Mesenteric fat pad (tissue), 1 donor: ENCODE measurements at places on chromosomes 11 and 22. TPM values are rescaled to one million over a fixed set of nuclear protein-coding genes. Genes with fewer than 3 reads are reported as not detected.

ROBO4 gene
- total RNA-seq = 70.9 TPM

FOLR2 gene
- total RNA-seq = 77.3 TPM

RTN4R gene
- total RNA-seq = 0.55 TPM

CRYBB2 gene
- total RNA-seq = not detected

GAL gene
- total RNA-seq = 1.4 TPM

DNA sequence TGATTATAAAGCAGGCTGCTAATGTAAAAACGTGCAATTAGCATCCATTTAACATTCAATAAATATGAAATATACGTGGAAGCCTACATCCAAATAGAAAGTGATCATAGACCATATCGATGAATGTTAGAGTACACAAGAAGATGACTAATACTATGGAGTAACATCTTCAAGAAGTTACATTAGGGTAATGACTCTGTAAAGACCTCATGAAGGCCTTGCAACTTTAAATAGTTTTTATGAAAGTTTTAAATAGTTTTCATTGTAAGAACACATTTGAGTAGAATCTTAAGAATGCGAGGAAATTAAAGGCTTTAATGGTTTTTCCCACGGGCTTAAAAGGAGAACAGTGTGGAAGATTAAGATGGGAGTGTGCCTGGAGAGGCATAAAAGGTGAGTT, 1.4 kb downstream of the TRIM34 start:
- no peak for DNase-seq

DNA sequence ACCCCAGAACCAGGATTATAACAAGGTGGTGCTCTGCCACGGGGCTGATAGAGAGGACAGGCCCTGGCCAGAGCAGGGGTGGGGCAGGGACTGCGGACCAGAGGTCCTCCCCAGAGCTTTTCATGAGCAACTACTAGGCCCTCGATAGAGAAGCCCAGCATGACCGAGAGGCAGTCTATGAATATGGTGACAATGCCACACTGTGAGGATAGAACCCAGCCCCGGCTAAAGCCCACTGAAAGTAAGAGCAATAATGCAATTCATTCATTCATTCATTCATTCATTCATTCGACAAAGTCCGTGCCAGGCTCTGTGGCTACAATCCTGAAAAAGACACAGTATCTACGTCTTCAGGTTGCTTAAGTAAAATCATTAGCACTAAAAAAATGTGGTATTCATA, 35.6 kb upstream of the CD5 start:
- DNase-seq = no peak

DNA sequence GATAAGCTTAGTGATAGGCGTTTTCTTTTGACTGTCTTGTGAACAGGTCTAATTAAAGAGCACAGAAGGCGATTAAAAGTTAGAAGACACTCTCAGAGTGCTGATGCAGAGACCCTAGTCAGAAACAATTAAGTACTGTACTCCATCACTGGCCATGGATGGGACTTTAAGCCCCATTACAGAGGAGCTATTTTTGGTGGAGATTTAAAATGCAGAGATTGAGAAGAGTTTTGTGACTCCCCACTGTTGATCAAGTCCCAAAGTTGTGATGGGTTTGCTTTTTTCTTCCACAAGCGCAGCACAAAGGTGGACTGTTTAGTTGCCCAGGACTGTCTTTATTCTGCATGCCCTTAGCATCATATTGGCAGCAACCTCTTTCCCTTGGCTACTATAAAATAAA, 978 bp downstream of the LUZP2 start:
- DNase-seq = no peak

GRCh38 chr22:42317691-42318547, 47.5 kb upstream of the TCF20 start:
- DNase-seq = no peak

GRCh38 chr22:17980638-17981051, 43.7 kb downstream of the MICAL3 start:
- no peak for DNase-seq

DNA sequence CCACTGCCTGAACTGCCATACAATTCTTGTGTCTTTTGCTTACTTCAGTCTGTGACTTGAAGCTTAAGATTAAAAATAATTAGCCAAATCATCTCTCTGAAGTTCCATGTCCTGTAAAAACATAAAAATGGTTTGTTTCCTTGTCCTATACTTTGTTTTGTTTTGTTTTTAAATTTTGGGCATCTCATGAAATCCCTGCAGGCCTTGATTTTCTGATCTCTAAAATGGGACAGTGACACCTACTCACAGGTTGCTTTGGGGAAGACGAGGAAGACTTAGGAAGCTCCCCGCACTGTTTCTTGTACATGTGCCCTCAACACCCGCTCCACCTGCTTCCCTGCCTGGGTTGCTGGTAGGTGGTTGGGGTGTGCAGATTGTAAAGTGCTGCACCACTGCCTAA, 38.9 kb downstream of the TSPAN18 start:
- DNase-seq = no peak

GRCh38 chr11:4527926-4528325, 17.1 kb upstream of the OR52M1 start:
- DNase-seq = no peak

TRIM49 gene
- not detected for total RNA-seq

GRCh38 chr11:110908401-110909105, 196.3 kb upstream of the ARHGAP20 start:
- no peak for DNase-seq

DNA sequence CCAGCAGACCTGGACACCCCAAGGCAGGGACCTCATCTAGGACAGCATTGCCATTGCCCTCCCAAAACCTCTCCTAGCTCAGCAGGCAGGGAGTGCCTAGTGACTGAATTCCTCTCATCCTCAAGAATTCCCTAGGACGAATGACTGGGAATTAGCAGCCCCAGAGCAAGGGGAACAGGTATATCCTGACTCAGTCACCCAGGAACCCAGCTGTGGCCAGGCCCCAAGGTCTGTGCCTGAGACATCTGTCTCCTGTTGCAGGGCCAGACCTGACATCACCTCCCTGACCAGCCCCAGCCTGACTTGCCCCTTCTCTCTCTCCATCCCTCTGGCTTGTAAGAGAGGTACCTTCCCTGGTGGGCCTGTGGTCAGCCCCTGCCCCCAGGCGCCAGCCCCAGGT, 39.0 kb upstream of the SUSD2 start:
- DNase-seq = no peak

PRR33 gene
- total RNA-seq = not detected

CHORDC1 gene
- 35.3 TPM for total RNA-seq

DNA sequence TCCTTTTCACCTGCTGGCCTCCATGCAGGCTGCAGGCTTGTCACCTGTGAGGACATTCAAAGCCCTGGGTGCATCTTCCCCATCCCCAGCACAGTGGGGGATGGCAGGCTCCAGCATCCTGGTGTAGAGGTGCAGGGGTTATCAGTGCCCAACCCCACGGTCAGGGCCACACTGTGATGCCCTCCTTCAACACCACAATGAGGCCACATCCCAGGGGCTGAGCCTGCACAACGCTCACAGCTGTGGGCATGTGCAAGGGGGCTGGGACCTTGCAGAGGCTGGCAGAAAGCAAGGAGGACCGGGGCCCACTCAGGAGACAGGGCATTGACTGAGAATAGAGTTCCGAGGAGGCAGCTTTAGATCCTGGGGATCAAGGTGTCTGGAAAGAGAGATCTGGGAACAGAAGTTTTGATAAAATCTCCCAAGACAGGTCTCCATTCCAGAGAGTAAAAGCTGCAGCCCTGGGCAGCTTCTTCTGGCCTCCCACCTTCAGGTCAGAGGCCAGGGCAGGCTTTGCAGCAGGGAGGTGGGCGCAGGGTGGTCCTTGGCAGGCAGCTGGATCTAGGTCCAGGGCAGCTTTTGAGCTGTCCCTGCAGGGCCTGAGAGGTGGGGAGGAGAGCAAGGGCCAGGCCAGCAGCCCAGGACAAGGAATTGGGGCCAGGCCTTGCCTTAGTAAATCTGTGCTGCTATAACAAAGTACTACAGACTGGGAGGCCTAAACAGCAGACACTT, 250.8 kb upstream of the B3GAT1 start:
- DNase-seq = peak; percentile 74

GRCh38 chr11:18332302-18332701, 9.9 kb downstream of the GTF2H1 start:
- DNase-seq = no peak

DNA sequence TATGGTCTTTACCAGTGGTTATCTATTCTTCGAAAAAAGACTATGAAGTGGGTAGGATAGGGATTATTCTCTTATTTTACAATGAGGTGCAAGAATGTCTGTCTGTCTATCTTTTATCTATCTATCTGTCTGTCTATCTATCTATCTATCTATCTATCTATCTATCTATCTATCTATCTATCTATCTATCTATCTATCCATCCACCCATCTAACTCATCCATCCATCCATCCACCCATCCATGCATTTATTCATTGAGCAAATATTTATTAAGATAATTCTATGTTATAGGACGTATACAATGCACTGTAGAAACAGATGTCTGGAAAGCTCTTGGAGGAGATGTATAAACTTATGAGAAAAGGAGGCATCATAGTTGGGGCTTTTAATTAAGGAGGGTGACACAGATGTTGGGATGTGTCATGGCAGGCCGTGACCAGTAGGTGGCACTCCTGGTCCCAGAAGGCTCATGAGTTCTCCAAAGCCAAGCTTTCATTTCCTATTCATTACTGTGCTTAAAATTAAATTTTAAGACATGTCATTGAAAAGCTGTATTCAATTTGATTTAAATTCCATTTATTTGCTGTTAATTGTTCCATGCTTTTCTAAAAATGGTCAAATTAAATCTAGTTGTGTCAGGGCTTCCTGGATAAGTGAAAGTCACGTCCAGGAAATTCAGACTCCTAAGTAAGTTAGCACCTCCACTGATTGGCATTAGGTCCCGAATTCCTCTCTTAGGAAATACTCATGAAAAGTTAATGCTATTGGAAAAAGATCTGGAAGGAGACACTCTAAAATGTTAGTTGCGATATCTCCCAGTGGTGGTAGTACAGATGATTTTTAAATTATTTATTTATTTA, 19.0 kb upstream of the E2F8 start:
- no peak for DNase-seq

- no peak for DNase-seq
Observed at GRCh38 chr11:59380263-59381059, 21.8 kb downstream of the OR5AN1 start.

DNA sequence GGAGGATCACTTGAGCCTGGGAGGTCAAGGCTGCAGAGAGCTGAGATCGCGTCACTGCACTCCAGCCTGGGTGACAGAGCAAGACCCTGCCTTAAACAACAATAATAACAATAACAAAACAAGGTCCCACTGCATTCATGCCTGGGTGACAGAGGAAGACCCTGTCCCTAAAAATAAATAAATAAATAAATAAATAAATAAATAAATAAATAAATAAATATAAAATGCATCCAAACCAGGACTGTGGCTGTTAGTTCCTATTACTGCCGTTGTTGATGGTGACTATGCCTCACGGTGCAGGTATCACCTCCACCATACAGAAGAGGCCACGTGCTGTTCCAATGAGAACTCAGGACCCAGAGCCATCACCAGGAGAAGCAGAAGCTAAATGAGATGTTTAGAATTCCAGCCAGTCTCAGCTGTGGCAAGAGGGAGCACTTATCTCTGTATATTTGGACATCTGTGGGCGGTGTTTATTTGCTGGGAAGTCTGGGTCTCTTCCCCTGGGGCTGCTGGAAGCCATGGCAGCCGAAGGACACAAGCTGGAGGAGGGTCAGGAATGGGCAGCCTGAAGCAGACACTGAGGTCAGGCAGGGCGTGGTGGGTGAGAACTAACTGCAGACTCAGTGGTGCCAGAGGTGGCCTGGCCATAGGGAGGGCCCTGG, 21.6 kb downstream of the C11orf86 start:
- no peak for DNase-seq

DNA sequence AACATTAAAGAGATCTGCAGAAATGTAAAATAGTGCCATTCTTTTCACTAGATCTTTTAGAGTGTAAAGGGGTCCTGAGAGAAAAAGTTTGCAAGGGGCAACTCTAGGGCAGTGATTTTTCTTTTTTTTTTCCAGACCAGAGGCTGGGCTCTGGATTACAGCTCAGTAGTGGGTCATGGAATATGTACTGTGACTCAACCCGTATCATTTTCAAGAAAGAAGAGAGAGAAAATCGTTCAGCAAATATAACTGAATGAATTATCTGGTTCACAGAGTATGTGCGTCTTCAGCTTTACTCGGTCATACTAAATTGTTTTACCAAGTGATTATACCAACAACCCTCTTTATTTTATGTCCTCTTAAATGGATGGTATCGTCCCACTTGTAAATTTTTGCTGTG, 3.8 kb downstream of the CEP57 start:
- no peak for DNase-seq

CHRM1 gene
- total RNA-seq = not detected

DNA sequence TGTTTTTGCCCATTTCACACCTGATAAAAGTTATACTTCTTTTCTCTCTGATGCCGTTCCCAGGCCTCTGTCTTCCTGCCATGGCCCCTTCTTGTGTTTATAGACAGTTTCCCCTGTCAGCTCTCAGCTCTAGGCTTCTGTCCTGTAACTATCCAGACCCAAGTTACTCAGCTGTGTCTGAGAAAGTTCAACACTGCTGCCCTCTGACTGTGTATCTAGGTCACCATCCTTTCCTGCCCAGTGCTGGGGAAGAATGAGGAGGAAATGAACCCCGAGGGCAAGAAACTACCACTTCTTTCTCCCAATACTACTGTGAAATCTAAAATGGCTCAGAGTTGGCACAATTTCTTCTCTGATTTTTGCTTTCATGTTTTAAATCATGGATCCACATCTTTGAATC, 29.6 kb downstream of the SNX19 start:
- DNase-seq = no peak

DNA sequence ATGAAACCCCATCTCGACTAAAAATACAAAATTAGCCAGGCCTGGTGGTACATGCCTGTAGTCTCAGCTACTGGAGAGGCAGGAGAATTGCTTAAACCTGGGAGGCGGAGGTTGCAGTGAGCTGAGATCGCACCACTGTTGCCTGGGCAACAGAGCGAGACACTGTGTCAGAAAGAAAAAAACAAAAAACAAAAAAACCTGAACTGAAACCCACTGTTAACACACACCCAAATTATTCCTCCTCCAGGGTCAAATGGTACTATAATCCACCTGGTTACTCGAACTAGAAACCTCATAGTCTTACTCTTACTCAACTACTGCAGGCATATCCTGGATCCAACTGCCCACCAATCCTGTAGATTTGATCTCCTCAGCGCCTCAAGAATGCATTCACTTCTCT, 35.5 kb downstream of the USP28 start:
- no peak for DNase-seq

CARNS1 gene
- total RNA-seq = 0.29 TPM

GGA1 gene
- total RNA-seq = 47.3 TPM

- no peak for DNase-seq
Observed at GRCh38 chr11:36330411-36330810, 34.3 kb downstream of the PRR5L start.

BCO2 gene
- 2.5 TPM for total RNA-seq

DNA sequence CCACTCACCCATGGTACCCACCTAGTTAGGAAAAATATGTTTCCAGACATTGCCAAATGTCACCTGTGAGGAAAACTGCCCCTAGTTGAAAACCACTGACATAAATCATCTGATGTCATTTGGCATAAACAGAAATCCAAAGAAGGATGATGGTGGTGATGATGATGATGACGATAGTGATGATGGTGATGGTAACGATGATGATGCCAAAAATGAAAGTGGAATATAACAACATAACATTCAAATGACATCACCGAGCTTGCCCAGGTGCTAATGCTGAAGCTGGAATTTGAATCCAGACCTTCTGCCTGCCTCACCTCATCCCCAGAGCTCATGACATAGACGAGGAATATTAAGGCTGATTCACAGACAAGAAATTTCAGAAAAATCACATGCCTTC, 92.3 kb upstream of the ASPHD2 start:
- no peak for DNase-seq
